ENCODE measurements at places on chromosomes 11 and 22.

DNA sequence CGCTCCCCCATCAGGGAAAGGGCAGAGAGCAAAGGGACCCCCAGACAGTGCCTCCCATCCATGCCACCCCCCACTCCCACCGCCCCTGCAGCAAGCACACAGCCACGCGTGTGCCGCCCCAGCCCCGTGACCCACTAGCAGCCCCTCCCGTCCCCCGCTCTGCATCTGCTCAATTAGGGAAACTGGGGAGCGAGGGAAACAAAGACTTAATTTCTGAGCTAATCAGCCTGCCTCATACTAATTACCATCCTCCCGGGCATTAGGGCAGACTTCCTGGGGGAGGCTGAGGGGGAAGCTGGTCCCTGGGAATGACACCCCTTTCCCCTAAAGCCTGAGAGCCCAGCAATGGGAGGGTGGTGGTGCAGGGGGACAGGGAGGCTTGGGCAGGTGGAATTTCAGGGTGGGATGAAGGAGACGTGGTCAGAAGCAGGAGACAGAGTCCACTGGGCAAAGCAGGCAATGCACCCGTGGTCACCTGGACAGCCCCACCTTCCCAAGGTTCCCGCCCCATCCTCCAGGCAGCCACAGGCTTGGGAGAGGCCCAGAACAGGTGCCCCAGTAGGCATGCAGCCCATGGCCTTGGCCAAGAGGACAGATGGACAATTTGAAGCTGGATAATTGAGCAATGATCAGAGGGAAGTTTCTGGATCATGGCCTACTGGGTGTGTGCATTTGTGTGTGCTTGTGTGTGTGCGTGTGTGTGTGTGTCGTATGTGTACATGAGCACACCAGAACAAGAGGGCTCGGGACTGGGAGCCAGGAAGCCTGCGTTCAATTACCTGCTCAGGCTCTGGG, 20.6 kb downstream of the ELFN2 start:
- DNase-seq = no peak

DNA sequence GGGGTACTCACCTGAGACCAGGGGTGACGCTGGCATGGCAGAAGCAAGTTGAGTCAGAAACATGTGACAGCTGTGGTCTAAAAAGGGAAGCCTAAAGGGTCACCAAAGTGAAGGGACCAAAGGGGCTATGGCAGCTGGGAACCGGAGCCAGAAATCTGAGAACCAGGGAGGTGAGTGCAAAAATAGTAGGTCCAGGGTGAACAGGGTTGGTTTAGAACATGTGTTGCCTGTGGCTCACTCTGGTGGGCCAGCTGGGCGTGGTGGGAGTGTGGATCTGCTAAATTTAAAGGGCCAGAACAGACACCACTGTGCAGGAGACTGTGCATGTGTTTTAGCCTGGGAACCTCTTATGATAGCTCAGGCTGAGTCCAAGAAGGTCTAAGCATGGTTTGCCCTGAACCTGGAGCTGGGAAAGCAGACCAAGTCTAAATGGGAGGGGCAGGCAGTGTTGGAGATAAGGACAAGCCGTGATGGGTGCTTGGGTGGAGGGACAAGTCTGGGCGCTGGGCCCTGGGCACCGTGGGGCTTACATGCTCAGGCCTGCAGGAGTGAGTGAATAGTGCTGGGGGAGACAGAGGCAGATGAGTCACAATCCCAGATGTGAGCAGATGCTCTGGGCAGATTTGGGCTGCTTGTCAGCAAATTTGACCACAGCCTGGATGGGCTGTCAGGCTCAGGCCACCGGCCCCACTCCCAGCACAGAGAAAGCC, 41.4 kb upstream of the ZBED5 start:
- DNase-seq = peak; percentile 24

DNA sequence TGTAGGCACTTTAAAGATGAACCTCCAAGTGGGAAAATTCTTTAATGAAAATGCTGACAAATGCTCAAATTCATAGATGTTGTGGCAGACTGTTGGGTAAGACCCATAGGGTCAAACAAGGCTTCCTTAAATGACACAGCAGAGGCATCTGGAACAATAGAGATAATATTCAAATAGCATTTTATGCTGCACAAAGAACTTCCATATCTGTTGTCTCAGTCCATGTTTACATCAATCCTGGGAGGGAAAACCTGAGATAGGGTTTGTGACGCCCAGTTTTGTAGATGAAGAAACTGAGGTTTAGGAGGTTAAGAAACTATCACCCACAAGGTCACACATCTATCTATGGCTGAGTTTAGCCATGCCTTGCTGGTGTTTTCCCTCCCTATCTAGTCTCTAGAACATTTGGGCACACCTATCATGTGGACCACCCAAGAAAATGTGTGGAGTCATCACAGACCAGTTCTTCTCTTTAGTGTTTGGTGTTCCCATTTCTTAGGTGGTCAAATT, 106.4 kb downstream of the EHF start:
- no peak for DNase-seq

- peak; percentile 30 for DNase-seq
Observed at GRCh38 chr22:27238935-27239510, 562.5 kb downstream of the MN1 start.

GRCh38 chr11:3232956-3233355, 739 bp upstream of the MRGPRE start:
- DNase-seq = peak; percentile 3

DNA sequence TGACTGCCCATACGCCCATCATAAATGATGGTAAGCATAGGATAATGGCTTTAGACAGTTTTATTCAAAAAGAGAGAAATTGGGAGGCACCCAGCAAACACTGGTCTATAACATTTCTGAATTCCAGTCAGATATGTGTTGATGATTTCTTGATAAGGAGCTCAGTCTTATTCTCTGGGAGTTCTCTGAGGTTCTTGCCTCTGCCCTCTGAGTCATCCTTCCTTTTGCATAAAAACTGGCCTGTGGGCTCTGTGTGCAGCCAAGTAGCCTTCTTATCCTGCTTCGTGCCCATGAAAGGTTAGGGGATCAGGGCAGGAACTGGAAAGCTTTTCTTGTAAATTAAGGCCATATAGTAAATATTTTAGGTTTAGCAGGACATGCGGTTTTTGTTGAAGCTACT, 48.9 kb downstream of the FAR1 start:
- DNase-seq = no peak

GRCh38 chr11:31913985-31914384, 102.9 kb upstream of the PAX6 start:
- DNase-seq = no peak

DNA sequence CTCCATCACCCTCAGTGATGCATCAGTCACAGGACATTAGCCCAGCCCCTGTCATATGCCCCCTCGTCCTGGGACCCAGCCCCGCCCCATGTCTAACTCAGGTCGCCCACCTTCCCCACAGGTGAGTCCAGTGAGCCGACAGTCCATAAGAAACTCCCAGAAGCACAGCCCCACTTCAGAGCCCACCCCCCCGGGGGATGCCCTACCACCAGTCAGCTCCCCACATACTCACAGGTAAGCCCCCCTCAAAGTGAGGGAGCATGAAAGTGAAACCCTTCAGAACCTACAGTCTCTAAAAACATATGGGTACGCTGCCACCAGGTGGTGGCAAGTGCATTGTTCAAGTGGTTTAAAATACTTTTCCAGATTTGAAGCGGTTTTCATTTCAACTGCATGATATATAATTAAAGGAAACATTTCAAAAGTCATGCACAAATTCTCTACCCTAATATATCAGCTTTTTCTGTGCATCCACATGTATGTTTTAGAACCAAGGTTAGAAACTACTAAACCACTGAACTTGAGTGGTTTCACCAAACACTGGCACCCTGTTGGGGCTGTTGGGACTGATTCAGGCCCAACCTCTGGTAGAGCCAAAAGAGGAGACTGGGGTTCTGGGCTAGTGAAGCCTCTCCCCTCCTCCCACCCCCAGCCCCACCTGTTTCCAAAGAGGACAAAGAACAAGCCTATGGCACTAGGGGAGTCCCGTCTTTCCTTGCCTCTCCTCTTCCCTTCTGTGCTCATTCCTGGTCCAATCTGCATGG, 17.3 kb downstream of the EPS8L2 start:
- peak; percentile 75 for DNase-seq

- DNase-seq = no peak
Observed at GRCh38 chr11:93652161-93652597, 9.3 kb upstream of the CEP295 start.

GRCh38 chr11:67178878-67179277, 59.8 kb downstream of the KDM2A start:
- DNase-seq = no peak

GRCh38 chr11:44977493-44977984, 26.9 kb upstream of the TP53I11 start:
- no peak for DNase-seq

GRCh38 chr22:39988386-39989114, 6.2 kb upstream of the FAM83F start:
- DNase-seq = no peak

GRCh38 chr22:32619614-32620426, 145.2 kb downstream of the FBXO7 start:
- DNase-seq = no peak

- no peak for DNase-seq
Observed at GRCh38 chr11:6655790-6656583, at the start of gene DCHS1. DCHS1 (minus strand) TSS chr11:6655809; CDS start chr11:6641613, 14,196 bp downstream.

DNA sequence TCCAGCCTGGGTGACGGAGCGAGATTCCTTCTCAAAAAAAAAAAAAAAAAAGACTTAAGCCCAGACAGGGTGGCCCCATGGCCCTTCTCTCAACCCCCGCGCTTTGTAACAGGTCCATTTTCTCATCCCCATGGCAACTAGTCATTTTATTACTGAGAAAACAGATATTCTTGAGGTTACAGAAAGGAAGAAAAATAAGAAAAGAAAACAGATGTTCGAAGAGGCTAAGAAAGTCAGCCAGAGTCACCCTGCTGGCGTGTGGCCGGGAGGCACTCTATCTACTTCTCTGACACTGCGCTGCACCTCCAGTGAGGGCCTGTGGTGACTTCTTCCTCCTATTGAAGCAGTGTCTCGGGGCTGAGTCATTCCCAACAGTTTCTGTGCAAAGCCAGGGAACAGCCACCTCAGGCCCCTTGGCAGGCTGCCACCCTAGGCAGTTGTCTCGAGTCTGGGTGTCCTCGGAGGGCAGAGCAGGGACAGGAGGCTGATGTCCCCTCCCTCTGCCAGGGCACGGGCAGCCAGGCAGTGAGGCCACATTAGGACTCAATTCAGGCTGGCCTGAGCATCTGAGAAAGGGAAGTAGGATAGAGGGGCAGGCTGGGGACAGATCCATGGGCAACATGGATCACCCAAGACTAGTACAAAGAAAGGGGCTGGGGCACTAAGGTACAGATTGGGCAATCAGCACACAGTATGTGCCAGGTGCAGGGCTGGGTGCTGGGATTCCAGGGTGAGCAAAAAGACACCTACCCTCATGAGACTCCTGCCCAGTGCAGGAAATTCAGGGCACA, 16.4 kb upstream of the SYVN1 start:
- DNase-seq = peak; percentile 67

DNA sequence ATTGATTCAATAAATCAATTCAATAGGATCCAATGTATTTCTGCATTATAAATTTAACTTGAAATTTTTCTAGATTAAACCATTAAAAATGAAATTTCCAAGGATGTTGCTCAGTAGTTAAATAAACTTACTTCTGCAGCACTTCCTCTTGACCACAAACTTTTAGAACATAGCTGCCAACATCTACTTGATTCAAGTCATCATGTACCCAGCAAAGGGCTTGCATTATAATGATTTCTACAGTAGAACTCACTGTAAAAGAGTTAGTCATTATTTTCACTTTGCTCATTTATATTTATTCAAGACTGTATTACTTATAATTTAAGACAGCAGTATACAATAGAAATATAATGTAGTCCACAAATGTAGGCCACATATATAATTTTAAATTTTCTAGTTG, 59.2 kb downstream of the PIK3C2A start:
- no peak for DNase-seq

- DNase-seq = no peak
Observed at GRCh38 chr11:72405009-72405408, 29.3 kb downstream of the CLPB start.

DNA sequence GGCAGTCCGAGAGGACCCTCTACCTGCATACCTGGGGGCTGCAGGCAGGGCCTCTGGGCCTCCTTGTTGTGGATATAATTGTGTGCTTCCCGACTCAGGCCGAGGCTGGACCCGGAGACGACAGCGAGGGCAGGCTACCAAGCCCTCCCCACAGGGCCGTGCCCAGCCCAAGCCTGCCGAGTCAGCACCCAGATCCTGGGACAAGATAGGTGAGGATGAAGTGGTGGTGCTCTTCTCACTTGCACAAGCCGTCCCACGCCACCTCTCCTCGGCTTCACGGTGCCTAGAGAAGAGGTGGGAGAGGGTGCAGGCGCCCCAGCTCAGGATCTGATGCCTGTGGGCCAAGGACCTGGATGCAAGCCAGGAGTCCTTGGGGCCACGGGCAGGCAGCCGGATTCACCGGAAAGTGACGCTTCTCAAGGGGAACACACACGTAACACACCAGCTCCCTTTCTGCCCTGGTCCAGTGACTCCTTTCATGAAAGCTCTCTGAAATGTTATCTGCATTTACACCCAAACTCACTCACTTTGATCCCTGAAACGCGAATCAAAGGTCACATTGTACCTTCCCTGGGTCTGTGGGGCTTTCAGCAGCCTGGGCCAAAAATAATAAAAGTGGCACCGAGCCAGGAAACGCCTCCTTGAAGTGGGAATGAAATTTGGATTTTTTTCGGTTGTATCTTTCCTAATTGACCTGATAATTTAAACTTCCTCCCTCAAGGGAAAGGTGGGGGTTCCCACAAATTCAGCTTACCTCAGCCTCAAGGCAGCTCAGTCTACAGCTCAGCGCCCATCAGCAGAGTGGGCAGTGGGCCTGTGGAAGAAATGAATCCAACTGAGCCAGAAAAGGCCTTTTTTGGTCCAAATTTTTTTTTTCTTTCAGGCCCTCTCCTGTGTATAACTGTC, 1.1 kb upstream of the GNB1L start:
- DNase-seq = no peak

DNA sequence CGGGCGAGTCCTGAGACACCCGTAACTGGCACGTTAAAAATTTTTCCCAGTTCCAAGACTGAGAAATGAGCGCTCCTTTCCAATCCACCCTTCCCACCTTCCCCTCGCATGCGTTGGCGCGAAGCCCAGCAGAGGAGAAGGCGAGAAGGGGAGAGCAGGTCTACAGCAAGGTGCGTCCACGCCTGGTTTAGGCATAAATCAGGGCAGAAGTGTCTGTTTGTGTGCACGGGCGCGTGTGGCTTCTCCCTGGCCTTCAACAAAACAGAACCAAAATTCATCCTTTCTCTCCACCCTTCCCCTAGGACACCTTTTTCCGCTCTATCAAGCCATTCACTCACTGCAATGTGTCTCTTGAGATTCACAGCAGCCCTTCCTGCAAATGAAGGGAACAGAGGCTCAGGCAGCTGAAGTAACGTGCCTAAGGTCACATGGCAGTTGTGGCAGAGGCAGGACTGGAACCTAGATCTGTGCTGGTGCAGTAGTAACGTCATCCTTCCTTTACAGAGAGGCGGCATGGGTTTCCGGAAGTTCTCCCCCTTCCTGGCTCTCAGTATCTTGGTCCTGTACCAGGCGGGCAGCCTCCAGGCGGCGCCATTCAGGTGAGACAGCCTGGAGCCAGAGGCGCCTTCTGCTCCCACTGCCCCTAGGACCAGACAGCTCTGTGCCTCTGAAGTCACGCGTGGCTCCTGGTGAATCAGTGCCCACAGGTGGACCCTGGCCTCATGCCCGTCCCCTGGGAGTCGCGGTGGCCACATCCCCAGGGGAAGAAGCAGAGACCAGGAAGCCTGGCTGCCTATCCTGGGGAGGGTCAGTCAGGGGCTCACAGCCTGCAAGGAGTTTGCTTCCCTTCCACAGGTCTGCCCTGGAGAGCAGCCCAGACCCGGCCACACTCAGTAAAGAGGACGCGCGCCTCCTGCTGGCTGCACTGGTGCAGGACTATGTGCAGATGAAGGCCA, 1.1 kb downstream of the CALCB start:
- DNase-seq = peak; percentile 46
